ENCODE measurements at places on chromosomes 6 and 20.

GRCh38 chr6:134379599-134379998, 61.7 kb upstream of the SGK1 start:
- no peak for DNase-seq

- DNase-seq, result no peak
These were observed 24.5 kb downstream of the YTHDF1 start for GRCh38 chr20:63191400-63191799.

DNA sequence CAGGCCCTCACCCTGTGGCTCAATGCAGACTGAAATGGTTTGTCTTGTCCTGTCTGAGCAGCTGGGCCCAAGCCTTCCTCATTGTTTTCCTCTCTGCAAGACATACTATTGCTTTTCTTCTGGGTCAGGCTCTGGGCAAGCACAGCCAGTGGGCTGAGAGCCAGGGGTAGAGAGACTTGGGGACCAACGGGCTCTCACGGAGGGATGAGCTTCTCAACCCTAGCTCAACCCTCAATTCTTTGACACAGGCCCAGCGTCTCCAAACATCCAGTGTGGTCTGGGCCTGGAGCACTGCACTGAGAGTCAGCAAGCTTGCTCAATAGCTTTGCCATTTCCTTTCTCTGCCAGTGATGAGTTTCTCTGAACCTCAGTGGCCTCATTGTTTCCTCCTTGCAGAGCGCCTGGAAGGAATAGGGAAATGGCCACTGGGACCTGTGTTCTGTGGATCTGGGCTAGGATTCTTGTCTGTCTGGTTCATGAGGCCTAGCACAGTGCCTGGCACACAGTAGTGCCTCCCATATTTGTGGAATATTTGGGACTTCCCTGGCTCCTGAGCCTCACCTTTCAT, 9.3 kb downstream of the ANGPT4 start:
- DNase-seq, result no peak

GRCh38 chr20:49344975-49345374, 67.1 kb upstream of the ZNFX1 start:
- no peak for DNase-seq

DNA sequence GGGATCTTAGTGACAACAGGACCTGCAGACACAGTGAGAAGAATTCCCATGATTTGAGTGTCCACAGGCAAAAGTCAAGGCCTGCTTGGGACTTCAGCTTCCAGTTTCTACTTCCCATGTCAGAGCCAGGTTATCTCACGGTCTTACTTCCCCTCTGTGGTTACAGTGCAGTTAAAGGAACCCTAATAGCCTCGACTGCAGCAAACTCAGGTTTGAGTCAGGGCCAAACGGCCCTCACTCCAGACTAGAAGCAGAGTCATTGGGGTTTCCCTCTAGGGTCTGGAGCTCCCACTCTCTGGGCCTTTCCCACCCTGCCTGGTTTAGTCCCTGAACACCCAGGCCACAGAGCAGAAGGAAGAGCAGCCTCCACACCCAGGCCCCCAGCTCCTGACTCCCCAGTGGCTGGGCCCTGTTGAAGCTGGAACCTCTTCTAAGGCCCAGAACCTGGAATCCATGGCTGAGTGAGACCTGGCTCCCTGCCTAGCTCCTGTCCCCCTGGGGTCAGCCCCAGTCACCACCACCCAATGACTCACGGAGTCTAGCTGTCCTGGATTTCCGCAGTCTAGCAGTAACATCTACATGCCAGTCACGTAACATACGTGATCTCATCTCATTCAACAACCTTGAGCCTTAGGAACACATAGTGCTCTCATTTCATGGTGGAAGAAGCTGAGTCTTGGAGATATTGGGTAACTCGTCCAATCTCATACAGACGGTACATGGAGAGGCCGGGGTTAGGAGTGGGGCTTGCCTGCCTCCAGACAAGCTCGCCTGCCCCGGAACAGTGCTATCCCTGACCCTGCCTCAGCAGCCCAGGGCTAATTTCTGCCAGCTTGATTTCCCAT, 9.2 kb upstream of the GHRH start:
- DNase-seq, result no peak

GRCh38 chr6:132934496-132934895, 120.1 kb downstream of the RPS12 start:
- DNase-seq, result no peak

- DNase-seq, result no peak
These were observed 39.3 kb downstream of the HUS1B start for GRCh38 chr6:617456-618100.

DNA sequence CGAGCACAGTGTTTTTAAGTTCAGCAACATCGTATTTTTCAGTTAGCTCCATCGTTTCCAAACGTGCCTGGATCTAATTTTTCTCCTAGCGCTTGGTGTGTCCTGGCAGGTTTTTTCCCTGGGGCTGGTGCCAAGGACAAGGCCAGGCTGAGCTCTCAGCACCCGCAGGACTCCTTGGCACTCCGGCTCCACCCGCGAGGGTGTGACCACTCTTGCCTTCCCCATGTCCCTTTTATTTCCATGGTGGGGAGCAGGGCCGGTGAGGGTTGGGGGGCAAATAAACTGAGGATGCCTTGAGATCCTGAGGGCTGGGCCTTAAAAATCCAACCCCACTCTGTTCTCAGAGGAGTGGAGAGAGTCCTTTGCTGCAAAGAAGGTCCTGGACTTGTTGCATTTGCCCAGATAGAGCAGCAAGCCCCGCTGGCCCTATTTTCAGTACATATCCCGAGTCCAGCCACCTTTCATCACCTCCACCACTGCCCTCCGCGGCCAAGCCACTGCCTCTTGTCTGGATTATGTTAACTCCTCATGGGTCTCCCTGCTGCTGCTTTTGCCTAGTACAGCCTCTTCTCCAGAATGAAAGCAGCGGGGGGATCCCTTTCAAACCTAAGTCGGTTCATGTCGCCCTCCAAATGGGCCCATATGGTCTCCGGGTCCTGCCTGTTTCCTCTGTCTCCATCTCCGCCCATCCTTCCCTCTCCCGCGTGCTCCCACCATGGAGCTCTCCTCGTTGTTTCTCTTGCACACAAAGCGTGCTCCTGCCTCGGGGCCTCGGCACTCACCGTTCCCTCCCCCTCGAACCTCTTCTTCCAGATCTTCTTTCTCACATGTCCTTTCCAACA, 4.5 kb upstream of the RAB44 start:
- DNase-seq, result no peak

DNA sequence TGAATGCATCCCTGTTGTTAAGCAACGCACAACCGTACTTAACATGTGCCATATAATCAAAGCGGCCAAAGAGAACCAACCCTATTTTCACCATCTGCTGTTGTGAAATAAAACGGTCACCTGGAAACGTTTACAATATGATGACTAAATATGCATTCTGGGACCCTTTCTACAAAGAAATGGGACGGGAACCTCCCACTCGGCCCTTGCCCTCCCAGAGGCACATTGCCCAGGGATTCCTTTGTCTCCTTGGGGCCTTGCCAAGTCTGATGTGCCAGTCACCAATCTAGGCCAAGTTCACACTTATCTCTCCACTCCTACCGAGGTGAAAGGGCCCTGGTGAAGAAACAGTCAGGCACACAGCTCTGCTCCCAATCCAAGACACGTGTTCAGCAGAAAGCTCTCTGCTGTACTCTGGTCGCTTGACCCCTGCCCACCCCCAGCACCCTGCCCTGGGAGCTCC, 427.4 kb upstream of the JARID2 start:
- DNase-seq, result no peak

DNA sequence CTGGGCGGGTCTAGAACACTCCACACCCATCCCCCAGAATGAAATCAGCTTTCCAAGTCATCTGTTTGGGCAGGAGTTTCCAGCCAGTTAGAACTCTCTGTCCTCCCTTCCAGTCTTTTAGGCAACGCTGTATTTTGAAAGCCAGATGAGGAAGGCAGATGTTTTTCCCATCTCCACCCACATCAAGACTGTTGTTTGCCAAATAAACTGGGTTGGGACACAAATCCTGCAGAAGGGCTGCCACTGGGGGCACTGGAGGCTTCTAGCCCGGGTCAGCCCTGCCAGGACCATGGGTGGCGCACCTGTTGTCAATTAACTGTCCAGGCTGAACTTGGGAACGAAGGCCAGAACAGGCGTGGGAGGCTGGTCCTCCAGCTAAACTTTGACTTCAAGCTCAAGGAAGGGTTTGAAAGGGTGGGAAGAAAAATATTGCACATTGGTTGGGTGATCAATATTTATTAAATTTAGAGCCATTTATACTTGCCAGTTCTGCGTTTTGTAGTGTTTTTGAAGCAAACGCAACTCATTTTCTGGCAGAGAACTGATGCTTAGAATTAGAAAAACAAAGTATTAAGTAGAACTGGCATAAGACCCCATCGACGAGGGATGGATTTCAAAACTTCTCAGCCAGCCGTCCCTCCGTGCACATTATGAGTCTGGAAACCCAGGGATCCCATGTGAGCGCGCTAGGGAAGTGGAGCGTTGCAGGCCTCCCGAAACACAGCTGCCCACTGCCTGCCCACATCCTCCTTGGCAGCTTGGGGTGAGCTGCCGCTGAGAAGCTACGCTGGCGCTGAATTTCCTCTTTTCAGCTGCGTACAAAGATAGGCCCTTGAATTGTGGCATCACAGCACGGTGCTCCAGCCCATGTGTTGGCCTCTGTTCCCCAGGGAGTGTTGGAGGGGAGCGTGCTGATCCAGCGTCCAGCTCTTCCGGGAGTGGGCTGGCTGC, 297.4 kb downstream of the QKI start:
- no peak for DNase-seq

- no peak for DNase-seq
These were observed 178.6 kb upstream of the RAB32 start for GRCh38 chr6:146364816-146365594.

DNA sequence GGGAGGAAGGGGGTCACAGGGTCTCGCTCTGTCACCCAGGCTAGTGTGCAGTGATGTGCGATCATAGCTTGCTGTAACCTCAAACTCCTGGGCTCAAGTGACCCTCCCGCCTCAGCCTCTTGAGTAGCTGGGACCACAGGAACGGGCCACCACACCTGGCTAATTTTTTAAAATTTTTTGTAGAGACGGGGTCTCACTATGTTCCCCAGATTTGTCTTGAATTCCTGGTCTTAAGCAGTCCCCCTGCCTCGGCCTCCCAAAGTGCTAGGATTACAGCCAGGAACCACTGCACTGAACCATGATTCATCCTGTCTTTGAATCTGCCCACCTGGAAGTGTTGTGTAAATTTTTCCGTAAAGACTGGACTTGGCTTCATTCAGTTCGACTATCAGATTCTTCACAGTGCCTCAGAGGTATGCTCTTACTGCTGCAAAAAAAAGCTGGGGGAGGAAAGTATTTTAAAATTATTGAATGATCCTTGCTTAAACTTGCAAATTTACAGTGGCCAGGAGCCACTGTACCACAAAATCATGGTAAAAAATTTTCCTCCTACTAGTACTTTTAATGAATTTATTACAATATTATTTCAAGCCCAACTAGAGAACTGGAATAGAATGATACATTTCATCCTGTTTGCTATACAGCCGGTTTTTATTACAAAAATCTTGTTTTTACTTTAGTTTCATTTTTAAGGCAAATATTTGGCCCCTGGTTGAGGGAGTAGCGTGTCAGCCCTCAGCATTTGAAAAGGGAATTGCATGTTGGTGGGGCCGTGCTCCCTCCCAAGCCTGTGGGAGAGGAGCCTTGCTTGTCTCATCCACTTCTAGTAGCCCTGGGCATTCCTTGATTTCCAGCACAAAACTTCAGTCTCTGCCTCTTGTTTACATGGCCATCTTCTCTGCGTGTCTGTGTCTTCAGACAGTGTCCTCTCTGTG, 202.5 kb upstream of the SGK1 start:
- DNase-seq, result no peak

GRCh38 chr6:14804001-14804784, 441.7 kb upstream of the JARID2 start:
- no peak for DNase-seq

GRCh38 chr6:170164271-170164900, 126.5 kb downstream of the DLL1 start:
- no peak for DNase-seq

- no peak for DNase-seq
These were observed 22.6 kb downstream of the BPIFB1 start for GRCh38 chr20:33305589-33306057.

- DNase-seq, result no peak
These were observed 8.0 kb upstream of the TUBB2B start for GRCh38 chr6:3235486-3235885.

DNA sequence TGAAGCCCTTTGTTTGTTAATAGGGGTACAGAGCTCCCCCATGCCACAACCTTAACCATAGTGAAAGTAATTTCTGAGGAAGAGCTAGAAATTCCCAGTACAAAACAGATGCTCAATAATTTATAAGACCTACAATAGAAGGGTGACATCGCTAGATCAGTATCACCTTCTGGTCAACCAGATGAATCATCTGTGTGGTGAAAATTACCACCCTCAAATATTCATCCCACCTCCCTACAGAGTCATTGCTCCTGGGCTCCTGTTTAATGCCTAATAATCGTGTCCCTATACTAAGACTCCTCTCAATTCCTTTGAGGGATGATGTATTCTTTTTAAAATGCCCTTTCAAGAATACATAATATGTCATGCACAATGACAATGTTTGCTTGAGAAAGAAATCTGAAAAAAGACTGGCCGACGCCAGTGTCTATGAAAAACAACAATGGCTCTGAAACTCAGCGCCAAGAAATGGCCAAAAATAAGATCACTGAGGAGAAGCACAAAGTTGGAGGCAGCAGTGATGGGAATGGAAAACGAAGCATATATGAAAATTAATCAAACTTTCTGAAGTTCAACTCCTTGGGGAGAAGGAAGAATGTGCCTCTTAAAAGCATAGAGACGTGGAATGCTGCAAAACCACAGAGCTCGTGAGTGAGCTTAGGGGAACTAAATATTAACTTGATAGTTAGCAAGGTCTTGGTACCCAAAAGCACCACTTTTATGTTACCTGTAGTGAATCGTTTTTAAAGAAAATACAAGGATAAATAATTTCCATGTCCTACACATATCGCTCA, 11.0 kb upstream of the ADGRF5 start:
- DNase-seq, result no peak

DNA sequence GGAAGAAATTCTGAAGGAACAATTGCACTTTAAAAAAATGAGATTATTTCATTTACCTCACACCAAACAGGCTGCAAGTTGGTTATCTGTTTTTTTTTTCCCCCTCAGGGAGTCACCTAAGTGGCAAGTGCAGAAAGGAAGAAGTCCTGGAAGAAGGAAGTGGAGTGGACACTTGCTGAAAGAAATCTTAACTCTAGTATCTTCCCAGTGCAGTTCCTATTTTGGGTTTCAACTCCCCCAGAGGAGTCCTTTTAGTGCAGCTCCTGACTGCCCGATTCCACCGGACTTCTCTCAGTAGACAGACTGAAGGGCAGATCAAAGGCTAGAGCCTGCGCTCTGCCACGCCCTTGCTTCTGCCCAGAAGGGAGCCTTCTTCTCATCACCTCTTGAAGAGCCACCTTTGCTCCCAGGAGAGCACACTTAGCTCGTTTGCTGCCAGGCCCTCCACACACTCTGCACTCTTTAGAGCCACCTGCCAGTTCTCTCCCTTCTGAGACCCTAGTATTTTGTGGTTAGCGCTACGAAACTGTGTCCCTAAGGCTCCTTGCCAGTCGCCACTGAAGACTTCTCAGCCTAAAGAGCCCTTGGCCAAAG, 4.9 kb downstream of the MTCL3 start:
- DNase-seq, result no peak

DNA sequence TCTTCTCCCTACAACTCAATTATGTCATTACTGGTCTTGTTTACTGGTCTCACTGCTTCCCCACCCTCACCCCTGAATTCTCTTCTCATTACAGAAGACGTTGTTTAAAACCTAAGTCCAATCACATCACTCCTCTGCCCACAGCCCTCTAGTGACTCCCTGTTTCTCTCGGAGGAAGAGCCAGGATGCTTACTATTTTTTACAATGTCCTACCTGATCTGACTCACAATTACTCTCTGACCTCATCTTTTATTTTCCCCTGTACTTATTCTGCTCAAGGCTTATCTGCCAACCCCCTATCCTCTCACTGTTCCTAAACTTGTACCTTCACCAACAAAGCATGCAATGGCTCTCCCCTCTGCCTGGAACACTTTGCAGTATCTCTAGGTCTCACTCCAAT, 400.4 kb upstream of the PTCHD4 start:
- no peak for DNase-seq

Data from activated T-helper 9 cell treated with anti-CD3 and anti-CD28 coated beads, Interleukin-2, amount 50 U/mL, for 16 hours (primary cell).